NCI-H1105 treated with DMSO at 0.1 percent for 48 hours (cell line): ENCODE measurements at places on chromosomes 11 and 22.

DNA sequence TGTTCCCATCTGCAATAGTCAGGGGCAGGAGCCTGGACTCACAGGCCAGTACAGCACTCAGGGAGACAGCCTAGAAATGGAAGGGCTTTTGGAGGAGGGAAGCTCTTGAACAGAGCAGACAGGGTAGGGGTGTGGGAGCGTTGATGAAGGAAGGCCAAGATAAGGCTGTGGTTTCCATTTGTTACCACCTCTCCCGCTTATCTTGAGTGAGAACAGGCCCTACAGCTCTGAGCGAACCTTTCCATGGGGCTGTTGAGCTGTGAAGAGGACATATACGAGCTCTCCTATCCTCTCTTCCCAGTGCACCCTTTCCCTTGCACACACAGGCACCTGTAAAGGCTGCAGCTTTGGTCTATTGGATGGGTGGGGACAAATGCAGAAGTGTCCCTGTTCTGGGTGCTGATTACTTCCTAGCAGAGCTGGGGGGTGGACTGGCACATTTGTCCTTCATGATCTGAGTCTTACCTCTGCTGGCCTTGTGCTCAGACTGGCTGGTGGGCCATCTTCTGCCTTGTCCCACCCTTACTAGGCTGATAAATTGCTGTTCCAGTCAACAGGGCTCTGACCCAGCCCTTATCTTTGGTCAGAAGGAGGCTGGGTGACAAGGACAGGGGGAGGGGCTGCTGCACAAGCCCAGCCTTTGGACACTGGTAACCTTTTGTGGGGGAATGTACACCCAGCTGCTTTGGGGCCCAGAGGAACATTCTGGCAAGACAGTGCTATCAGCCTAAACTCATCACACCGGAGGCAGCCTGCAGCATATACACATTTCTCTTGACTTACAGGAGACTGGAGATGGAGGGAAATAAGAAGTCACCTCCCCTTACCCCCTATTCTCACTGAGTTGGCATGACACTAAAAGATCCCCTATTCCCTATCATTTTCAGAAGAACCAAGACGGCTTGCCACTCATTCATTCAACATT is 80.1 kb upstream of the NNMT start:
- no peak for DNase-seq

DNA sequence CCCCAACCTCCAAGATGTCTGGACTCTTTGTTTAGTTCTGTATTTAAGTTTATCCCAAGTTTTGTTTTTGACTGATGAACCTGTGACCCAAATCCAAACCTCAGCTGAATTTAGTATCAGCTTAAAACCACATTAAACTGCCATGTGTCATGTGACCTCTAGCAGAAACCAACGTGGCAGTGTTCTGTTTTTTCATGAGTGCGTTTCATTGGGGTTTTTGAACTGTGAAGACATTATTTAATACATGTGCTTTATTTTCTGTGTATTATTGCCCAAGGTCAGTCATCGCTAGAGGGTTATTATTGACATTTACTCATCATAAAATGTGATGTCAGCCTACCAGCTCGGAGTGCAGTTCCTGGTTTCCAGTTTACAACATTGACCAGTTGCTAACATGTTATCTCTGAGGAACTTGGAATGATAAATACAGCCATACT is 1.8 kb downstream of the TLCD5 start:
- DNase-seq, result no peak

DNA sequence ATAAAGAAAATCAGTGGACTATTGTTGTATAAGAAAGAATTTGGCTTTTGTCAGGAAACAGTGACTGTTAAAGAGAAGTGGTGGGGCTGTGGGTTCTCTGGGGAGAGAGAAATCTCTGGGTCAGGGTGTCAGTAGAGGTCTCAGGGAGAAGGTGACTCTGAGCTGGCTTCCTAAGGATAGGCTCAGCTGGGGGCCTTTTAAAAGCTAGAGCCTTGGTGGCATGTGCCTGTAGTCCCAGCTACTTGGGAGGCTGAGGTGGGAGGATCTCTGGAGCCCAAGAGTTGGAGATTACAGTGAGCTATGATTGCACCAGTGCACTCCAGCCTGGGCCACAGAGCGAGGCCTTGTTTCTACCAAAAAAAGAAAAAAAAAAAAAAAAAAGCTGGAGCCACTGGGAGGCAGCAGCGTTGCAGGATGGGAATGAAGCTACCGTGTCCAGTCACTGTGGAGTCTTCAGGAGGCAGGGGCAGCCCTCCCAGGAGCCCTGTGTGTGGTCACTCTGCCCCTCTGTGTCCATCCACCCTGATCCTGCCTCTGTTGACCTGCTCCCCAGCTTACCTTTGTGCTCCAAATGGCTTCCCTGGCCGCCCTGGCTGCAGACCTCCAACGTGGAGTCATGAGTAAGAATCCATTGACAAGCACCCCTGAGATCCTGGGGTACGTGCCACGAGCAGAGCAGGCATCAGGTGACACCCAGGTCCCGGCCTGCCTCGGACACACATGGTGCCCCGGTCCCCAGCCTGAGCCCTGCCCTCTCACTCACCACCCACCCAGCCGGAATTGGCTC is 5.4 kb upstream of the MIF start:
- DNase-seq, result no peak

DNA sequence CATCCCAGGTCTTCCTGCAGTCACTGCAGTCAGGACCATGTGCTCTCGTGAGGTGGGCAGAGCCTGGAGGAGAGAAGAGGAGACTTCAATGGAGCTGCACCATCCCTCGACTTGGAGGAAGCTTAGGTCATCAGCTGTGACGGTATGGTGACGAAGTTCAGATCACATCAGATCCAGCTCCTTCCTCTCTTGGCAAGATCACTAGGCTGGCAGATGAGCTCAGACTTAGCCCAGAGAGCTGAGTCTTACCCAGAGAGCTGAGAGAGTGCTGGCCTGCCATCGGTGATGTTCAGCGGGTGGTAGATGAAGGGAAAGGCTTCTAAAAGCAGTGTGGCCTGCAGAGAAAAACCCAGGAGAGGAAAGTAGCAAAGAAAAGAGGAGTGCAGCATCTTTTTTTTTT is 1.8 kb upstream of the SLC15A3 start:
- no peak for DNase-seq

DNA sequence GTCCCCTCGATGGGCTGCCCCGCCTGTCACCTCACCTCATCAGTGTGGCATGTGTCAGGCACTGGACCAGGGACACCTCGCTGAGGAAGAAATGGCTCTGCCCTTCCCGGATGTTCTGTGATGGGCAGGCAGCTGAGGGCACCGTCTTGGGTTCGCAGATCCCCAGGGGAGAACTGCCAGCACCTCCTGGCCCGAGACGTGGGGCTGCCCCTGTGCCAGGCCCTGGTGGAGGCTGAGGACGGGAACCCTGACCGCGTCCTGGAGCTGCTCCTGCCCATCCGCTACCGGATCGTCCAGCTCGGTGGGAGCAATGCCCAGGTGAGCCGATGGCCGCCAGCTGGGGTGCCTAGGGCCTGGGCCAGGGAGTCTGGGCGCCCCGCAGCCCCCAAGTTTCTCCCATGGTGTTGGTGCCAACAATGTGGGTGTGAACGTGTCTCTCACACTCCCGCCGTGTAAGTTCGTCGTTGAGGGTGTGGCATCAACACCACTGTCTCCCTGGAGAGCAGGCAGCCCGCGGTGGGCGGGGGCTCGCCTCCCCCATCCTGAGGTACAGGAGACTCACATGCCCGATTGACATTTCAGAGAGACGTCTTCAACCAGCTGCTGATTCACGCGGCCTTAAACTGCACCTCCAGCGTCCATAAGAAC is 7.3 kb upstream of the GTSE1 start:
- DNase-seq, result no peak

DNA sequence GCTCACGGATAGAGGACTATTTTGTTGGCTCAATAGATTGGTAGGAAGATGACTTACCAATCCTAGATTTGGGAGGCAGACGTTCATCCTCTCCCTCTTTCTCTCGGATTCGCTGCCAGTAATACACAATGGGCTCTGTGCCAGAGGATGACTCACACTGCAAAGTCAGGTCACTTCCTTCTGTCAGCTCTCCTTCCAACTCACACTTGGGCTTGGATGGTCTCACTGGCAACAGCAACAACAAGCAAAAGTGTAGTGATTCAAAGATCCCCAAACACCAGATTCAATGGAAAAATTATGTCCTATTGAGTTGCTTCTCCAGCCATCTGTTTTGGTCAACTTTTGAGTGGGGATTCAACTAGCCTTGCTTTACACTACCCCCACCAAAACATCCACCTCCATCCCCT is 21.7 kb upstream of the HSPA8 start:
- peak; percentile 74 for DNase-seq

DNA sequence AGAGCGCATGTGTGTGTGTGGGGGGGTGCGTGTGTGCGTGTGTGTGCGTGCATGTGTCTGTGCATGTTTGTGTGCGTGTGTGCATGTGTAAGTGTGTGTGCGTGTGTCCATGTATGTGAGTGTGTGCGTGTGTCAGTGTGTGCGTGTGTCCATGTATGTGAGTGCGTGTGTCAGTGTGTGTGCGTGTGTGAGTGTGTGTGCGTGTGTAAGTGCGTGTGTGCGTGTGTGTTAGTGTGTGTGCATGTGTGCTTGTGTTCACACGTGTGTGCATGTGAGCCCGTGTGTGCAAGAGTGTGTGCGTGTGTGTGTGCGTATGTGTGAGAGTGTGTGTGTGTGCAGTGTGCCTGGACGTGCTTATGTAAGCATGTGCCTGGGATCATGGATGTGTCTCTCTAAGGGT is 14.7 kb upstream of the APOL6 start:
- no peak for DNase-seq

DNA sequence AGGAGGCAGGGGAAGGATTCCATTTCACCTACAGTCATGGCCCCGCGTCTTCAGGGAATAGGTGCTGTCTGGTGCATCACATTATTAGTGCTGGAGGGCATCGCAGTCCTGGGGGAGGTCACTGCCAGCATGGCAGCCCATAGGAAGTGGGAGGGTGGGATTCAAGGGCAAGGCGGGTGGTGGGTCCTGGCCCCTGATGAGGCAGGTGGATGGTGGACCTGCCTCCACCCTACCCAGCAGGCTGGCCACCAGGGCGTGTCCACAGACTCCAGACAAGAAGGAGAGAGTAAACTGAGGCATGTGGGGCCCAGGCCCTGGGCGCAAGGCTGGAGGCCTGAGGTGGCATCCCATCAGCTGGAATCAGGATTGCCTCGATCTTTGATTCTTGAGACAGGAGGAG is 53.3 kb downstream of the RTN4R start:
- DNase-seq, result no peak

- DNase-seq, result no peak
Observed at GRCh38 chr11:123191939-123192338, 3.1 kb downstream of the CLMP start.

- no peak for DNase-seq
Observed at GRCh38 chr11:126904520-126904919, 96.0 kb downstream of the KIRREL3 start.

GRCh38 chr22:42320443-42321416 is 50.3 kb upstream of the TCF20 start:
- DNase-seq, result no peak

DNA sequence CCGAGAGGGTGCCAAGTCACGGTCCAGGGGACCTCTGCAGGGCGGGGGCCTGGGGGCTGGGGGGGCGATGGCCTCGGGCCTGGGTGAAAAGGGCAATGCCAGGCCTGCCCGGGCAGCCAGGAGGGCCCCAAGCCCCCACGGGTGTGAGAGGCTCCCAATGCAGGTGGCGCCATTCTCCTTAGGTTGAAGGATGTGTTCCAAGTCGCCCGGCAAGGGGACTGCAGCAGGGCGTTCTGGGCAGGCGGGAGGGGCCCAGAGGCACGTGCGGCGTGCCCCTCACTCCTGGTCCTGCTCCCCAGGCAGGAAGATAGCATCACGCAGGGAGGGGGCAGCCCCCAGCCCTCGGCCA is 730 bp upstream of the TNNI2 start:
- no peak for DNase-seq

GRCh38 chr22:21624120-21624879 is 5.5 kb downstream of the YDJC start:
- DNase-seq, result no peak

- DNase-seq, result no peak
Observed at GRCh38 chr11:79296141-79296540, 144.7 kb downstream of the TENM4 start.
